ENCODE measurements at places on chromosomes 16 and 17. TPM values are rescaled to one million over a fixed set of nuclear protein-coding genes. Genes with fewer than 3 reads are reported as not detected.

- no peak overlapping the region for H3K4me3 ChIP-seq
- no peak for DNase-seq
- no peaks in the 10 kb centered on the region for H3K36me3 ChIP-seq
- H3K27ac ChIP-seq: no peak overlapping the region
- H3K4me1 ChIP-seq: no peaks in the 10 kb centered on the region
These were observed 121.2 kb upstream of the CHMP6 start for GRCh38 chr17:80870401-80870800.

KRTAP4-4 gene
- not detected for total RNA-seq

- H3K27me3 ChIP-seq: no peaks in the 10 kb centered on the region
- no peak overlapping the region for H3K4me3 ChIP-seq
- peaks cover 42% of the 10 kb centered on the region for H3K36me3 ChIP-seq
- H3K4me1 ChIP-seq: peaks cover 30% of the 10 kb centered on the region
These were observed 80.1 kb downstream of the ABCC6 start for GRCh38 chr16:16143038-16143763.

TMEM235 gene
- not detected for total RNA-seq

MYH13 gene
- total RNA-seq: not detected

GRCh38 chr17:2904135-2904534 is 107.9 kb downstream of the RAP1GAP2 start:
- H3K27ac ChIP-seq: no peak overlapping the region
- H3K27me3 ChIP-seq: no peaks in the 10 kb centered on the region
- H3K36me3 ChIP-seq: no peaks in the 10 kb centered on the region
- DNase-seq: peak; percentile 59

DNA sequence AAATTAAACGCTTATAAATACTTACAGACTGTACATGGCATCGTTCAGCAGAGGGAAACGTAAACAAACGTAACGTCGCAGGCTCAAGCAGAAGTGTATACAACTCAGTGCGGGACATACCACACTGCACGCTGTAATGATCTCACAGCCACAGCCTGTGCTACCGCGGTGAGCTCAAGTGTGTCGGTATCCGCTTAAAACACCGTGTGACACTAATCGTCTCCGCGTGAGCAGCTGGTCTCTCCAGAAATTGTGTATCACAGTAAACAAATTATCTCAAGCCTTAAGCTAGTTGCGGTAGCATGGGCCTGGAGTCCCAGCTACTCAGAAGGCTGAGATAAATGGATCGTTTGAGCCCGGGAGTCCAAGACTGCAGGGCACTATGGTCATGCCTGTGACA is 115.3 kb downstream of the ANKRD11 start:
- DNase-seq: no peak
- H3K36me3 ChIP-seq: no peaks in the 10 kb centered on the region
- H3K4me1 ChIP-seq: peaks cover 17% of the 10 kb centered on the region
- no peak overlapping the region for H3K4me3 ChIP-seq
- H3K27me3 ChIP-seq: no peaks in the 10 kb centered on the region

GRCh38 chr16:87327798-87328495 is 10.8 kb upstream of the C16orf95 start:
- peaks cover 3% of the 10 kb centered on the region for H3K4me1 ChIP-seq
- H3K27ac ChIP-seq: no peak overlapping the region
- H3K27me3 ChIP-seq: no peaks in the 10 kb centered on the region
- no peak for DNase-seq
- no peak overlapping the region for H3K4me3 ChIP-seq
- H3K36me3 ChIP-seq: peaks cover 6% of the 10 kb centered on the region

- DNase-seq: no peak
- no peaks in the 10 kb centered on the region for H3K27me3 ChIP-seq
- H3K4me3 ChIP-seq: no peak overlapping the region
- no peaks in the 10 kb centered on the region for H3K36me3 ChIP-seq
- no peak overlapping the region for H3K27ac ChIP-seq
These were observed 5.6 kb upstream of the HSBP1 start for GRCh38 chr16:83802135-83802534.

DNA sequence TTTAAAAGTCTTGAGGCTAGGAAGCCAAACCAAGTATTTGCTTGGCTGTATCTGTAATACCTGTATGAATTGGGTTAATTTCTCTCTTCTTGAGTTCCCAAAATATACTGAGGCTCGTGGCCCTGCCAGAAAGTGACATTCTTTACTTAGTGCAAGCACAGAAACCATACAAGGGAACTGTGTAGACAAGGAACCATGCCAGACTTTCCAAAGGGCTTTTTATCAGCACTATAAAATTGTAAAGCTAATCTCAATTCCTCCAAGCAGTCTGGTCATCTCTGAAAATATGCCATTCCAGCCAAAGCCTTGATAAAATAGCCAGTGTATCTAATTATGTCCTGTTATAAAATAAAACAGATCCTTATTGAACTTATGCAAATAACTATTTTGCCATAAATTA is 7.2 kb upstream of the CRYM start:
- no peak for DNase-seq
- H3K4me3 ChIP-seq: no peak overlapping the region
- no peaks in the 10 kb centered on the region for H3K4me1 ChIP-seq

- peaks cover 22% of the 10 kb centered on the region for H3K4me1 ChIP-seq
- no peaks in the 10 kb centered on the region for H3K27me3 ChIP-seq
- no peak for DNase-seq
- H3K27ac ChIP-seq: no peak overlapping the region
- H3K4me3 ChIP-seq: no peak overlapping the region
- H3K36me3 ChIP-seq: no peaks in the 10 kb centered on the region
These were observed 17.3 kb upstream of the KCNJ12 start for GRCh38 chr17:21358682-21359482.

- H3K27me3 ChIP-seq: no peaks in the 10 kb centered on the region
- no peaks in the 10 kb centered on the region for H3K36me3 ChIP-seq
- no peak overlapping the region for H3K27ac ChIP-seq
- DNase-seq: no peak
- H3K4me3 ChIP-seq: no peak overlapping the region
These were observed 43.8 kb downstream of the CMC2 start for GRCh38 chr16:80962879-80963278.

DNA sequence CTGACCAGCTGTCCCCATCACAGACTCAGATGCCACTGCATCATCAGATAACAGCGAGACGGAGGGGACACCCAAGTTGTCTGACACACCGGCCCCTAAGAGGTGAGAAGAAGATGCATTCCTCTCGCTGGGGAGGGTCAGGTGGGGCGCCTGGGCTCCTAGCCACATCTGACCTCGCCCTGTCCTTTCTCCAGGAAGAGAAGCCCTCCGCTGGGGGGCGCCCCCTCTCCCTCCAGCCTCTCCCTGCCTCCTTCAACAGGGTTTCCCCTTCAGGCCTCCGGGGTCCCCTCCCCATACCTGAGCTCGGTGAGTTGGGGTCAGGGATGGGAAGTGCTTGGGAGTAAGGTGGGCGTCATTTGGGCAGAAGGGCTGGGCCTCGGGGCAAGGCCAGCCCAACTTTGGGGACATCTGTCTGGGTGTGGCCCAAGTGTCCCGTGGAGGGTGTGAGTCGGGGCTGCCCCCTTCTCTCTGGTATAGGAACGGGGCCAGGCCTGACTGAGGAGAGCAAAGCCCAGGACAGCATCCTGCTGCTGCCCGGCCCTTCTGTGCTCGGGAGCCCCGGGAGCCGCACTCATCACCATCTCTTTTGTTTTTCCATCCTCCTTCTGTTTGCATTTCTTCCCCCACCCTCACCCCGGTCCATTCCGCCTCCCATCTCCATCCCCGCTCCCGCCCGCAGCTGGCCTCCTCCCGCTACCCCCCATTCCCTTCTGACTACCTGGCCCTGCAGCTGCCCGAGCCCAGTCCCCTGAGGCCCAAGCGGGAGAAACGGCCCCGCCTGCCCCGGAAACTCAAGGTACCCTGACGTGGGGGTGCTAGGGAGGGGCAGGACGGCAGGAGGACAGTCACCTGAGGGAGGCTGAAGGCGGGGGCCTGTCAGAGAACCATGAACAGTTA is 4.9 kb downstream of the INO80E start:
- H3K36me3 ChIP-seq: peaks cover 2% of the 10 kb centered on the region
- no peaks in the 10 kb centered on the region for H3K27me3 ChIP-seq
- no peak overlapping the region for H3K4me3 ChIP-seq
- H3K27ac ChIP-seq: no peak overlapping the region
- H3K4me1 ChIP-seq: peaks cover 4% of the 10 kb centered on the region

DNA sequence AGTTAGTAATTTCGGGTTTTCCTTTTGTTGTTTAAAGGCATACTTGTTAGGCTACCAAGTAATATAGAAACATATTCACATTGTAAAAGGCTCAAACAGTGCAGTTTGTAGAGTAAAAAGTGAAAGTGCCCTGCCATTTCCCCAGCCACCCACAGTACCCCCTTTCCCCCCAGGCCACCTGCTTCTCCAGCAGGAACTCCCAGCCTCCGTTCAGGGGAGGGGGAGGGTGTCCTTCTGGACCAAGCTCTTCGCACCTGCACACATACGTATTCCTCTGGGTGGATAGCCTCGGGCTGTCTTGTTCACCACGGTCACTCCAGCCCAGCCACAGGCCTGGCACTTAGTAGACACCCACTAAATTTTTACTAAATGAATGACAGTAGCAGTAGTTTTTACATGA is 144.5 kb downstream of the CLEC16A start:
- H3K4me1 ChIP-seq: peaks cover 15% of the 10 kb centered on the region
- H3K36me3 ChIP-seq: no peaks in the 10 kb centered on the region
- no peak for DNase-seq
- H3K27ac ChIP-seq: peak overlapping the region; percentile 72
- H3K27me3 ChIP-seq: no peaks in the 10 kb centered on the region

DNA sequence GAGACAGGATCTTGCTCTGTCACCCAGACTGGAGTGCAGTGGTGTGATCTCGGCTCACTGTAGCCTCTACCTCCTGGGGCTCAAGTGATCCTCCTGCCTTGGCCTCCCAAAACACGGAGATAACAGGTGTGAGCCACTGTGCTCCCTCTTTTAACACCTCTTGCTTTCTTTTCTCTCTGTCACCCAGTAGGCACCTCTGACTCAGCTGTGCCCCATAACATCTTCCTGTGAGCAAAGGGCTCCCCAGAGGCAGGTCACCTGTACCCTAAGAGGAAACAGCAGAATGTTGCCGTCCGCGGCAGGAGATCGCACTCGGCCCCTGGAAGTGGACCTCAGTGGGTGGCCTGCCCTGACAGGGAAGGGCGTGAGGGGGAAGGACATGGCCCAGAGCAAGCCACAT is 918 bp upstream of the NLRC3 start:
- no peaks in the 10 kb centered on the region for H3K27me3 ChIP-seq
- H3K4me1 ChIP-seq: no peaks in the 10 kb centered on the region
- no peaks in the 10 kb centered on the region for H3K36me3 ChIP-seq
- H3K4me3 ChIP-seq: no peak overlapping the region
- no peak overlapping the region for H3K27ac ChIP-seq
